ENCODE measurements at places on chromosomes 13 and 19. TPM values are rescaled to one million over a fixed set of nuclear protein-coding genes. Genes with fewer than 3 reads are reported as not detected.

Gene OLFM4
- total RNA-seq = not detected

Gene KLHL26
- total RNA-seq = 6.2 TPM

Gene IGFLR1
- 2.6 TPM for total RNA-seq

Gene FOXA3
- not detected for total RNA-seq

Gene RLN3
- not detected for total RNA-seq

Gene PDX1
- total RNA-seq = not detected

Gene DPF1
- total RNA-seq = 5.0 TPM

Gene TJP3
- not detected for total RNA-seq

DNA sequence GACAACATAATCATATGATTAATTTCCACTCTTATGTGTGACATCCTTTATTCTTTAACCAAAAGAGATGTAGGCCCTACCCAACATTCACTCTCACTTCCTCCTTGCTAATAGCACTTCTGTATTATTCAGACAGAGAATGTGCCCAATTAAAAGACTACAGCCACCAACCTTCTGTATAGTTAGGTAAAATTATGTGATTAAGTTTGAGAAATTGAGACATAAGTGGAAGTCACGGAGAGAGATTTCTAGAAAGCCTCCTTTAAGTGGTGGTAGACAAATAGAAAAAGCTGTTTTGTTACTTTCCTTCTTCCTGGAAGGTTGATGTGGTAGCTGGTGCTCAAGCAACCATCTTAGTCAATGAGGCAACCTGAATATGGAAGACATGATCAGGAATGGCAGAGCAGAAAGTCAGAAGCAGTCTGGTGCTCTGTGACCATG lies 14.8 kb downstream of the EPSTI1 start:
- no peak for DNase-seq

GRCh38 chr13:99993660-99994637 lies 12.4 kb downstream of the ZIC2 start:
- DNase-seq = no peak

- DNase-seq = no peak
Measured at GRCh38 chr19:6164906-6165531, 29.6 kb downstream of the ACSBG2 start.

- no peak for DNase-seq
Measured at GRCh38 chr13:35704331-35704730, 227.8 kb upstream of the MAB21L1 start.

DNA sequence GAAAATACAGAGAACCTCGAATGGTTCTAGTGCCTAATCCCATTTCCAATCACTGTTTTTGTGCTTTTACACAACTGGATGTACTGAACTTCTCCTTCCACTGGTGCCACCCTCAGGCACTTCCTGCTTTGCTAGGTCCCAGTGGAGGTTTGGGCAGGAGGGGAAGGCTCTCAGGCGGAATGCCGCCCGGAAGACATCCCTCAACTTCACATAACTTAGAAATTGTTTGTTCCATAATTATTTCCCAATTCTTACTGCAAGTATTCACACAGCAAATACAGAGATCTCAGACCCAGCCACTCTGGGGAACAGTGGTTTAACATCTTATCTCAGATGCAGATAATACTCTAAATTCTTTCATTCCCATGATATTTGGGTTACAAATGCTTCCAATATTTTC lies 195.7 kb upstream of the IPO5 start:
- no peak for DNase-seq

DNA sequence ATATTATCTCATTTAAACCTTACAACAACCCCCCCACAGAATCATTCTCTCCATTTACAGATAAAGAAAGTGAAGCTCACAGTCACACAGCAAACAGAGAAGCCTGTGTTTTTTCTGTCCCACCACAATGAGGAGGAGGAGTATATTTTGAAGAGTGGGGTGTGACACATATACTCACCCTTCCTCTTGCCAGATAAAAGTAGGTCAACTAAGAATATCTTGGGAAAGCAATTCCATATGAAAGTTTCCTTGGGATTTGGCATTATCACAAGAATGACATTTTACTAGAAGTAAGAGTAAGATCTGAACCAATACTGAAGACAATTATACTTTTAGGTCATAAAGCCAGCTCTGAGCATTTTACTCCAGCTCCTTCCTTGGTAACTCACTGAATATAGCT lies 287.5 kb upstream of the HTR2A start:
- DNase-seq = no peak

DNA sequence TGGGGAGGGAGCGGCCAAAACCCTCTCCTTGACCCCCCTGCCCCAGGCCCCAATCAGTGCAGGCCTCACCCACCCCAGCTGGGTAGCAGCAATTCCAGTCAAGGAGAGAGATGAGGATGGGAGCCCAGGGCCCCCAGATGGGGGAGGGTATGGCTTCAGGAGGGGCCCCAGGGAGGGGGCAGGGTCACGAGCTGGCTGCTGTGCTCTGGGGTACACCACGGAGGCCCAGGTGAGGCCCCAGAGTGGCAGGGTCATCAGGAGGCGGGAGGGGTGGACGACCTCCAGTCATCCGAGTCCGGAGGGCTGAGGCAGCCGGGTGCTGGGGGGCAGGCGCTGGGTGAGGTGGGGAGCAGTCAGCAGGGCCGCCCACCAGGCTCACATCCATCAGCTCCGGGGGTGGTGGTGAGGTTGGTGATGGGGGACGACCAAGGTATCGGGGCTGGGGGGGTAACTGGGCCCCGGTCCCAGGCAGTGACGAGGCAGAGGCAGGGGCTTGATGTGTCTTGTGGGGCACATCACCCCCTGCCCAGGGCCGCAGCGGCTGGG lies 8.4 kb downstream of the DYRK1B start:
- no peak for DNase-seq

DNA sequence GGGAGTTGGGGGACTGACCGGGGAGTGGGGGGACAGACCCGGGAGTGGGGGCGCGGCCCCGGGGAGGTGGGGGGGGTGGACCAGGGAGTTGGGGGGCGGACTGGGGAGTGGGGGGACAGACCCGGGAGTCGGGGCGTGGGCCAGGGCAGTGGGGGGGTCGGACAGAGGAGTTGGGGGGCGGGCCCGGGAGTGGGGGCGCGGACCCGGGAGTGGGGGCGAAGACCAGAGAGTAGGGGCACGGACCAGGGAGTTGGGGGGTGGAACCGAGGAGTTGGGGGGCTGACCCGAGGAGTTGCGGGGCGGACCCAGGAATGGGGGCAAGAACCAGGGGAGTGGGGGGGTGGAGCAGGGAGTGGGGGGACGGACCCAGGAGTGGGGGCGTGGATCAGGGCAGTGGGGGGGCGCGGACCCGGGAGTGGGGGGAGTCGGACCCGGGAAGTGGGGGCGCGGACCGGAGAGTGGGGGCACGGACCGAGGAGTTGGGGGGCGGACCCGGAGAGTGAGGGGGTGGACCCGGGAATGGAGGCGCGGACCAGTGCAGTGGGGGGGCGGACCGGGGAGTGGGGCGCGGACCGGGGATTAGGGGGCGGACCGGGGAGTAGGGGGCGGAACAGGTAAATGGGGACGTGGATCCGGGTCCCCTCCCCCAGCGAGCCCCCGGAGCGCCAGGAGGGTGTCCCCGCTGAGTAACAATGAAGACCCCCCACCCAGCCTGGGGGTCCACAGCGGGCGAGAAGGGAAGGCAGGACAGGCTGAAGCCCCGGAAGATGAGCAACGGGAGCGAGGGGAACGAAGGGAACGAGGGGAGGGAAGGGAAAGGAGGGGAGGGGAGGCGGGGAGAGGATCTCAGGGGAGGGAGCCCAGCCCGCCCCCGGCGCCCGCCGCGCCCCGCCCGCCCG lies 589 bp downstream of the R3HDM4 start:
- DNase-seq = no peak

DNA sequence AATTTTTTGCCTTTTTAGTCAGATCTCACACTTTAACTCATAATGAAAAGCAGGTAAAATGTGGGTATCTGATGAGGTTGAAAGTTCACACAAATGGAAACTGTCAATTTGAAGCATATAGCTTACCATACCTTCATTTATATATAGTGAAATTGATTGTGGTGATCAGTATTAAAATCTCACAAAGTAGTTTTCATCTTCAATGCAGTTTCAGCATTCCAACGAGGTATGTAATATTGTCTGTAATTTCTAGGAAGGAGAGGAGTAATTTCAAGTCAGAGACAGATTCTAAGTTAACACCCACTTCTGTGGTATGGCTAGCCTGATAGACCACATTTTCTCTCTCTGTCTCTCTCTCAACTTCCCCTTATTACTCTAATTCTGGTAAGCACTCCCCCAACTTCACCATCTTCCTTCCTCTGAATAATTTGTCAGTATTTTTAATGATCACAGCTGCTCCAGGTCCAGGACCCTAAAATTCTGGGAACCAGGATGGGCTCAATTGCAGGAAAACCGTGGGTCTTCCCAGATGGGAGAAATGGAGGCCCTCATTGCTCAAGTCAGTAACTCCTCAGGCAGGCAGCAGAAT lies 455.7 kb downstream of the FGF9 start:
- DNase-seq = no peak

DNA sequence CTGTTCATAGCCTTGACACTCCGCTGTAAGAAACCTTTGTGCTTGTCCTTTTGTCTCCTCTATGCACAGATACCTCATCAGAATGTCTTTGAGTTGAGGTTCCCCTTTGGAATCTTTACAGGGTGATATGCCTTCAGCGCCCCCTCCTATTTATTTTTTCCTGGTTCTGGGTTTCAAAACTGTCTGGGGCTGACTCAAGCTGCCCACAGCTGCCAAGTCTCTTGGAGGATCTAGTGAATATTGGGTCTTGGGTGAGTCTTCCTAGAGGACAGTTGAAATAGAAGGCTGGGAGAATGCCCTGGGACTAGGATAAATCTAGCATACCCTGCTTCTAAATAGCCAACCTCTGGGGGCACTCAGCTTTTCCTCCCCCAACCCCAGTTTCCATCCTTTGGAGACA lies 930 bp downstream of the ZNF136 start:
- DNase-seq = no peak

DNA sequence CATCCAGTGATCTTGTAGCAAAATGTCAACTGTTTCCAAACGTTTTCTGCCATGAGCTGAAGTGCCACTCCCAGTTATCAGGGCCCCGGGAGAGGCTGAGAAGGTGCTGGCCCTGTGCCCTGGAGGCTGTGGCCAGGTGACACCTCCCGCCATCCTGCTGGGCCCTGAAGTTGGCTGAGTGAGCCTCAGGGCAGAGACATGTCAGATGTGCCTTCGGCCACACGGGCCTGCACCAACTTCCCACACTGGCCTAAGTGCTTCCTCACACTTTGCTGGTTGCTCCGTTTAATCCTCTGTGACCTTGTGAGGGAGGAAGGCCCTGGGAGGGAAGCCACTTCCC lies 4.8 kb downstream of the ADPRHL1 start:
- no peak for DNase-seq

DNA sequence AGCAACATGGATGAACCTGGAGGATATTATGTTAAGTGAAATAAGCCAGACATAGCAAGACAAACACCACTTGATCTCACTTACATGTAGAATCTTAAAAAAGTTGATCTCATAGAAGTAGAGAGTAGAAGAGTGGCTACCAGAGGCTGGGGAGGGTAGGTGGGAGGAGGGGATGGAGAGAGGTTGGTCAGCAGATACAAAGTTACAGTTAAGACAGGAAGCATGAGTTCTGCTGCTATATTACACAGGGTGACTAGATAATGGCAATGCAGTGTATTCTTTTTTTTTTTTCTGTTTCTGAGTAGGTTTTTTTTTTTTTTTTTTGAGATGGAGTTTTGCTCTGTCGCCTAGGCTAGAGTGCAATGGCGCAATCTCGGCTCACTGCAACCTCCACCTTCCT lies 15.2 kb upstream of the THSD1 start:
- no peak for DNase-seq

DNA sequence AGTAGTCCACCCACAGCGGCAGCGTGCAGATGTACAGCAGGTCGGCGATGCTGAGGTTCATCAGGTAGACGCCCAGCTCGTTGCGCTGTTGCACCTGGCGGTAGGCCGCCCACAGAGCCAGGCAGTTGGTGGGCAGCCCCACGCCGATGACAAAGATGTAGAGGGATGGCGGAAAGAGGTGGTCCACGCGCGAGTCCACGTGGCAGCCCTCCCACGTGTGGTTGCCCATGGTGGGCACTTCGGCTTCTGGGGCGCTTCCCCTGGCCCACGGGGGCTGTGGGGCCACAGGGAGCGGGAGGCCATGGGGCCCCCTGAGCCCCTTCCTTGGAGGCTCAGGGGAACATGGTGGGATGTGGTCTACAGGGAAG lies 7.0 kb upstream of the OPA3 start:
- DNase-seq = no peak

GRCh38 chr19:40672038-40672437 lies 18.4 kb downstream of the NUMBL start:
- DNase-seq = no peak

- DNase-seq = peak; percentile 55
Measured at GRCh38 chr13:100298691-100299090, 209.8 kb downstream of the PCCA start.

DNA sequence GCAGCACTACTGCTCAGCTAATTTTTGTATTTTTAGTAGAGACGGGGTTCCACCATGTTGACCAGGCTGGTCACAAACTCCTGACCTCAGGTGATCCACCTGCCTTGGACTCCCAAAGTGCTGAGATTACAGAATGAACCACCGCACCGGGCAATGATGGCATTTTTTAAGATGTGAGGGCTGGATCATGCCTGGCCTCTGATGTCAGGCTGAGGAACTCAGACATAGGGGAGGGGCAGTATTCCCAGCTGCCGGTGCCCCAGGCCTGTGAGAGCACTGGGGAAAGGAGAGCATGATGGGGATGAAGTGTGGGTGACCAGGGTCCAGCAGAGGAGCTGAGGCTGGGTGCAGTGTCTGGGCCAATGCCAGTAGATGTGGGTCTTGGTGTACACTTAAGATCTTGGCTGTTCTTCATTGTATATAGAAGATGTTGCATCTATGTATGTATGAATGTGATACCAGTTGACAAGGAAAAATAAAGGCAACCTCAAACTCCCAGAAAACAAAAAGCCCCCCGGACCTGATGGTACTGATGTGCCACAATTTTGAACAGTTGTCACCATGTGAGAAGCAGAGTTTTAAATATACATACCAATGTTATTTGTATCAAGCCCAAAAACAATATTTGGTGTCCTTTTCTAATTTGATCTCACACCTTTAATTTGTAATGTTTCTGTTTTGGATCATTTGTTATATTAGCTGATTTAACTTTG lies 3.4 kb upstream of the PLVAP start:
- no peak for DNase-seq

DNA sequence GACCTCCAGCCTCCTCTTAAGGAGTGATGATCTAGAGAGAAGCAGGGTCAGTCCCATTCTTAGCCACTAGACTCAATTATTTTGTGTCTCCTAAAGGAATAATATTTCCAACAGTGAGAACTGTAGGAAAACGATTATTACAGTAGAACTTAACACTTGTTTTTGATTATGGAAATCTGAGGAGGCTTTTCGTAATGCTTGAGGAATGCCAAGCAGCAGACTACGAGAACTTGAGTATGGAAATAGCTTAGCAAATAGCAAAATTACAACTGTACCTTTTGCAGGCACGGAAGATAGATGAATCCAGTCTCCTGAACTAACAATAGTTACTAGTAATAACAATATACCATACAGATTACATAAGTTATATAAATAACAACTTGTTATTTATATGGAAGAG lies 12.2 kb downstream of the BRD4 start:
- DNase-seq = no peak
